ENCODE measurements at places on chromosomes 12 and 14.

- no peak for DNase-seq
Measured at GRCh38 chr12:2183556-2184541, 131.1 kb downstream of the CACNA1C start.

GRCh38 chr12:96981911-96982310, 74.9 kb downstream of the NEDD1 start:
- no peak for DNase-seq

DNA sequence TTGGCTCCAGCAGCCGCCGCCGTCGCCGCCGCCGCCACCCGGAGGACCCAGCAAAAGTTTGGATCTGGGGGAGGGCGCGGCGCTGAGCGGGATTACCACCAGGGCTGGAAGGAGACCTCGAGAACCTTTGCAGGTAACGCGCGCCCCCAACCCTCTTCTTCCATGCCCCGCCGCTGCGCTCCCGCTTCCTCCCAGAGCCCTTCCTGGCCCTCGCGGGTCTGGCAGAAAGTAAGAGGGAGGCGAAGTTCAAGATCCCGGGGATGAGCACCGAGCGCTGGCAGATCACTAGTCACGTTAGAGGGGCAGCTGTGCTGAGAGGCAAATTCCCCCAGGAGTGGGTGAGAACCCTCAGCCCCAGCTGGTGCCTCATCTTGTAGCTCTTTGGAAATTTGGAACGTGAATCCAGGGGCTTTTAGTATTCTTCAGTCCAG, 3.9 kb downstream of the FLRT2 start:
- no peak for DNase-seq

DNA sequence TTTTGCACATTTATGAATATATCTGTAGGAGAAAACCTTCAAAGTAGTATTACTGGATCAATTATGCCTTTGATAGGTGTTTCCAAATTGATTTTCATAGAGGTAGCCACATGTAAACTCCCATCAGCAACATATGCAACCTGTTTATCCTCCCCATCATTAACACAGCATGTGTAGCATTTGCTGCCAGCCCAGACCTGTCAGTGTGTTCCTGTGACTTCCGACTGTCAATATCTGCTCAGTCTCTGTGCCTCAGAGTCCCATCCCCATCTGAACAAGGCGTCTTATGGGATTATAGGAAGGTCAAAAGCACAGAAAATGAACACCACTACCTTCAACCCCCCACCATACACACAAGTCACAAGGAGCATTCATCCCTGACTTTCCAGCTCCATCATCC, 9.5 kb upstream of the CAPRIN2 start:
- no peak for DNase-seq

DNA sequence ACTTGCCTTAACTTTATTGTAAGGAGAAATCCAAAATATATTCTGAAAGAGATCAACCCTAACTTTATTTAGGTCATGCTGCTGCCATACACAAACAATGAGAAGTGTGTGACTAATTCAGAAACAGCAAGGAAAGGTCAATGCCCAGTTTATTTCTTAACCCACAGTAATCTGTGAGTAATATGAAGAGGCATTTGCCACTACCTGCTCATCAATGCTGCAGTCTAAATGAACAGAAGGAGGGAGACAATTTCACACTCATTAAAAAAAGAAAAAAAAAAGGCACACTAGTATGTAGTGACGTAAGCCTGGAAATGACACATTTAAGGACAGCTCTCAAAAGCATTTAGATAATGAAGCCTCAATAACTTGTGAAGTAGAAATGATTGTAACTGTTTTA, 90.5 kb upstream of the FOXN3 start:
- no peak for DNase-seq

DNA sequence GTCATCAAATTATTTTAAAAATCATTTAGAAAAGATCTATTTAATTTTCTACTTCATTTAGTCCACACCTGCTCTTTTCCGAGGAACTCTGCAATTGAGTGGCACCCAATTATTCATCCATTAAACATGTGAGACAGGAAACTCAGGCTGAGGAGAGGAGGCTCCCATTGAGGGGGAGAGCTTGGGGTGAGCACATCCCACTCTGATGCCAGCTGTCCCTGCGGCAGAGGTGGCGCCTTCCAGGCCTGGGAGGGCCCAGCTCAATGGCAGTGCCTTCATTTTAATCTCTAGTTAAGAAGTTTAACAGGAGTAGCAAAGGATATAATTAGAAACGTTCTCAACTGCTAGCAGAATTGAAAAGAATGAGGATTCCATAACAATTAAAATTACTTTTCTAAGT, 92.0 kb downstream of the ITPR2 start:
- DNase-seq = no peak

- DNase-seq = no peak
Measured at GRCh38 chr12:23262670-23263069, 637.7 kb downstream of the ETNK1 start.

DNA sequence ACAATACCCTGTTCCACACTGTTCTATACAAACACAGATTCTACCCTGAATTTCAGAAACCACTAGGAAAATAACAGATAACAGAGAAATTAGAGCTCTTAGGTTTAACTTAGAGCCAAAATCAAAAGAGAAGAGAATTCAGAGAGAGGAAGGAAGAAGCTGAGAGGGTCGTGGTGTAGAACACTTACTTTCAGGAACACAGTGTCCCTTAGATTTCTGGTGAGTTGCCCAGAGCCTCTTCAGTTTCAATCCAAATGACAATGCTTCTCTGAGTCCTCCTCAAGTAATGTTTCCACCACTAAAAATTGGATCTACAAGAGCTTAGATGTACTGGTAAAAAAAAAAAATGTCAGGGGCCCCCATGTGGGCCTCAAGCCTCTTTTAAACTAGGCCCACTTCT, 2.6 kb downstream of the YAF2 start:
- no peak for DNase-seq

- no peak for DNase-seq
Measured at GRCh38 chr12:18168016-18168415, 78.0 kb upstream of the RERGL start.

GRCh38 chr14:32934881-32935633, 3.6 kb upstream of the NPAS3 start:
- no peak for DNase-seq

DNA sequence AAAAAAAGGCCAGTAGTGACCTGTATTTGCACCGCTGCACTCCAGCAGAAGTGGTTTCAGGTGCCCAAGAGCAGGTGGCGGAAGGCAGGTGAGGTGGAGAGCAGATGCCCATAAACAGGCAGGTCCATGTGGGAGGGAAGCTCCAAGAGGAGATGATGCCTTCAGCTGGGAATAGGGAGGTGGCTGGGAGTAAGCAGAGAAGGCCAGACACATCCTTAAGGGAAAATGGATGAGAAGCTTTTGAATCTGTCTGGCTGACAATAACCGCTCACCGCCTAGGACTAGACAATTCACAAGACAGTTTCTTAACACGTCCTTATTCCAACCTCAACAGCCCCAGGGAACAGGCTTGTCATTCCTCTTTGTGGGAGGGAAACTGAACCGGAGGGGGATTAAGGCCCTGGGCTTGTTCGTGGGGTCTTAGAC, 43.9 kb upstream of the PLEKHG6 start:
- no peak for DNase-seq

DNA sequence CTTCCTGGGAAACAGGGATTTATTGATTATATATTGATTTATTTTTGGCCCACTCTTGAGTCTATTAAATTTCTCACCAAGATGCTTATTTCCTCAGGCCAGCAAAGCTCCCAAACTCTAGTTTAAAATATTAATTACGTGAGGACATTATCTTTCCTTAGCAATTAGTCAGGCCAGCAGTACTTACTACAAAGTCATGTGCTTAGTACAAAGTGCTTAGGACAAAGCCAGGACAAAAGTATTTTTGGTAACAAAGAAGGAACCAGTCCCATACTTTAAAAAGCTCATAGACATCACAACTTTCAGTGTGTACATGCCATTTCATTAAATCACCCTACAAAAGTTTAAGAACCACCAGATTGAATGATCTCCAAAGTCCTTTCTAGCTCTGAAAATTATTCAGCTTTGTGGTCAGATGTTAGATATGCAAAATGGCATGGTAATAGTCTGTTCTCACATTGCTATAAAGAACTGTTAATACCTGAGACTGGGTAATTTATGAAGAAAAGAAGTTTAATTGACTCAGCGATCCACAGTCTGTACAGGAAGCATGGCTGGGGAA, 94.7 kb upstream of the PWP1 start:
- DNase-seq = no peak

- no peak for DNase-seq
Measured at GRCh38 chr12:65566751-65567150, 257.5 kb upstream of the HMGA2 start.

- DNase-seq = no peak
Measured at GRCh38 chr14:54537651-54538050, 27.9 kb downstream of the CGRRF1 start.

DNA sequence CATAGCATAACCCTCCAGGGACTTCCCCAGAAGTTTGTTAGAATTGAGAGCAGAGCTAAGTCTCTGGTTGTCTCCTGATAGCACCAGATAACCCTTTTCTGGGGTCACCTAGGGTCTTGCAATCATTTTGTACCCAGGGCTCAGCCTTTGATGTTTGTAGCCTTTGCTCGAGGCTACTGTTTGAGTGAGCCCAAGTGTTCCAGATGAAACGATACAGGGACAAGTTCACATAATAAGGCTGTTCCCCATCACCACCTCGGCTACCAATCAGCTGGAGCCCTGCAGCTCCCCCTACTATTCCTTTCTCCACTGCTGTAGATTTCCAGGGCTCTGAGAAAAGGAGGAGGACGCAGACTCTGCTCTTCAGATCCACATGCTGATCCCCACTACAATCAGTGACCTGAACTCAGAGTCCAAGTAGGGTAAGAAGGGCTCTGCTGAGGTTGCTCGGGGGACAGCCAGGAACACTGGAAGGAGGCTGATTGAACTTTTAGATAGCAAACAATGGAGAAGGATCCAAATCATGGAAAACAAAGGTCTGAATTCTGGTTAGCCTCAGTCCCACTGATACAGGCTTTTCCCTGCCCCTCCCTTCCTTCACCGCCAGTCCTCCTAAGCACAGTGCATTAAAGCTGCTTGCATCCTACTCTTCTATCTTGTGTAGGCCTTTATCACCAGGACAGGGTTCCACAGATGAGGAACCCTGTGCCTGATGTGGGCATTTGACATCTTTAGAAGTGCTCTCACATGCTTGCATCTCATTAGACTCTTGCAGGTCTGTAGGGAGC, at the start of gene EDDM3A:
Gene EDDM3A (plus strand): TSS at position 317 of the 788 bp plus-strand sequence. CDS start 1,694 bp downstream, outside the sequence.
- no peak for DNase-seq

DNA sequence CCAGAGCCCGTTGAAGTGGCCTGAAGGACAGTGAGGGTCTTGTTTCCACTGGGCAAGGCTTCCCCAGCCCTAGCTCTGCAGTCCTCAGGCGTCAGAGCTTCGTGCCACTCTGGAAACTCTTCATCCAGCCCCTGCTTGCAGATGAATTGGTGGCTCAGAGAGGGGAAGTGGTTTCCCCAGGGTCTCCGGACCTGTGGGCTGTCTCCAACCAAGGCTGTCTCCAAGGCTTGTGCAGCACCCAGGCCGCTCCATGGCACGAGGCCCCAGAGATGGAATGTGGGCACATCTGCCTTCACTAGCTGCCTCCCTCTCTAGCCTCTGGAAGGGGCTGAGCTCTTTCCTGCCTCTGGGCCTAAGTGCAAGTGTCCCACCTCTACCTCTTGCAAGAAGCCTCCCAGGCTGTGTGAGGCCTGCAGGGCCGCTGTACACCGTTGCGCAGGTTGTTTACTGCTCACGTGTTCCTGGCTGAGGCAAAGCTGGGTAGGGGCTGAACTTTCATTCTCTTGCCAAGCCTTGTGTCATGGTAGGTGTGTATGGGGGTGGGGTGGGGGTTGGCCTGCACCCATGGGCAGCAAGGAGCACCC, 11.1 kb downstream of the RIN3 start:
- no peak for DNase-seq

- DNase-seq = peak; percentile 57
Measured at GRCh38 chr14:102774391-102775153, 2.7 kb upstream of the TRAF3 start.

GRCh38 chr12:50271724-50272247, 11.5 kb downstream of the LIMA1 start:
- DNase-seq = no peak

GRCh38 chr14:104299993-104300761, 161.8 kb downstream of the KIF26A start:
- DNase-seq = no peak

- DNase-seq = no peak
Measured at GRCh38 chr14:106831322-106831720, 1304.9 kb downstream of the TMEM121 start.

DNA sequence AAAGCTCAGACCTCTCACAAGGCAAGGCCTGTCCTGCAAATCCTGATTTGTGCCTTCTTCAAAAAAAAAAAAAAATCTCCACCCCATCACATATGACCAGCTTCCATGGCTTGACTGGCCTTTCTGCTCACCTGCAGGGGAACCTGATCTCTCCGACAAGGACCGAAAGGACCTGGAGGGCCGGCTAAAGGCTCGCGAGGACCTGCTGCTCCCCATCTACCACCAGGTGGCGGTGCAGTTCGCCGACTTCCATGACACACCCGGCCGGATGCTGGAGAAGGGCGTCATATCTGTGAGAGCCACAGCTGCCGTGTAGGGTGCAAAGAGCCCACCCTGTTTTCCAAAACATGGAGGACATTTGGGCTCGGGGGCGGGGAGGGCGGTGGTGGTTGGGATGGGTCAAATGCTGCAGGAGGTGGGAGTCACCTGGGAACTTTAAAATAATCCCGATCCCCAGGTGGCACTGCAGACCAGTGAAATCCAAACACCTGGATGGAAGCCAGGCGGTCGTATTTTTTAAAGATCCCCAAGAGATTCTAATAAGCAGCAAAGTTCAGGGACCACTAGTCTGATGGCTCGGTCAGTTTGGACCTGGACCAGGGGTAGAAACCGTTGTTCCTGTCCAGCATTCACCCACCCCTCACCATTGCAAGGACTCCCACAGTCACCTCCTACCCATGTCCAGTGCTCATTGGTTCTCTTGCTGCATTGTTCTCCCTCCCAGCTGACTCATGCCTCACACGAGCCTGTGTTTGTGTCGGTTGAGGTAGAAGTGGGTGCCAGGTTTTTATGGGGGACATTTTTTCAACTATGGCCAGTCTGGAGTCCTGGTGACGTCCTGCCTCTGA, 44.8 kb downstream of the FOXN4 start:
- peak; percentile 66 for DNase-seq

GRCh38 chr14:69572030-69572840, 2.4 kb downstream of the CCDC177 start:
- DNase-seq = peak; percentile 45

- no peak for DNase-seq
Measured at GRCh38 chr12:30909349-30910037, 17.1 kb upstream of the TSPAN11 start.

GRCh38 chr12:49219417-49220026, 30.6 kb upstream of the TUBA1A start:
- no peak for DNase-seq

- DNase-seq = no peak
Measured at GRCh38 chr14:64255756-64256155, 38.4 kb downstream of the ESR2 start.

GRCh38 chr14:106459971-106460730, 933.8 kb downstream of the TMEM121 start:
- DNase-seq = peak; percentile 23

Measured in T-helper 2 cell (primary cell).